ENCODE measurements at places on chromosomes 5 and 9.
A peak's percentile ranks its signal among the peaks of the same experiment; 100 is the strongest.

DNA sequence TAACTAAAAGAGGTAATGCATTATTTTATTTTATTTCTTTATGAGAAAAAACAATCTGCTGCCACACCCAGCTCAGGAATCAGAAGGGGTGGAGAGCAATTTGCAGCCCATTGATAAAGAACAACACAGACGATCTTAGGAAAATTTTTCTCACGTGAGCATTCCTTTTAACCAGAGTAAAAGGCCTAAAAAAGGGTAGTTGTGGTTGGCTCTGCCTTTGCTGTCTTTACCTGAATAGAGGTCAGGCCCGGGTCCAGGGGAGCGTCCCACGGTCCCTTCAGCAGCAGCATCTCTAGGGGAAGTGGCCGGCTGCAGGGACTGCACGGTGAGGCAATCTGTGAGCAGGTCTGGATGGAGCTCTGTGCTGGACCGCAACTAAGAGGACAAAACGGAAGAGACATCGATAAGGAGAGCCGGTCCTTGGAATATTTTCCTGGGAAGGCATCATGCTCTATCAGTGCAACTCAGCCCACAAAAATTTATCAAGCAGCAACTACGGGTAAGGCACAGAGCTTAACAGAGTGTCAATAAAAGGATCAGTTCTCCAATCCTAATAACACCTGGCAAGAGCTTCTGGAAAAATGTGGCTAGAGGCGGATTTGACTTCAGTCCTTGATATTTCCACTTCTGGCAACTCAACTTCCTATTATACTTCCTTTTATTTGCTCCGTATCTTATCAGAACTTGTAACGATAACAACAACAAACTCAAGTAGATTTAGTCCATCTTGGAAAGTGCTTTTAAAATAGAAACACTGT, 372.8 kb upstream of the RFX3 start:
- DNase-seq, result no peak

- DNase-seq, result no peak
These were observed 470.6 kb downstream of the PRDM9 start for GRCh38 chr5:23977997-23978396.

DNA sequence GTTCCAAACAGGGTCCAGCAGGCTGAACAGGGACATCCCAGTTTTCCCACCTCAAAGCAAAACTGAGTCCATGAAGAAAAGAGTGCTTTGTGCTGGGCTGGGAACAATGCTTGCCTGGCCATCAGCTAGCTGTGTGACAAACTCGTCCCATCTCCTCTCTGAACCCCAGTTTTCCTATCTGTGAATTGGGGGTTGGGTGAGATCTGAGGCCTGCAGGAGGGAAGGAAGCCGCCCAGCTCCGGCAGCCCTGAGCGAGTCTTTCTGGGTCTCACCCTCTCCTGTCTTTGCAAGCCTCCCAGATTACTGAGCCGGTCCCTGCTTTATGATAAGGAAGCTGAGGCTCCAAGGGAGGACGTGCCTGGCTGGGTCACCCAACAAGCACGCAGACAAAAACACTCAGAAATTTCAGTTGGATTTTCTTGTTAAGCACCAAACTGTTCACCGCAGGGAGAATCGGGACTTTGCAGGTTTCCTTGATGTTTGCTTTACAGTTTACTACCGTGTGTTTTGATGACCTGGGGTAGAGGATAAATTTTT, 82.6 kb upstream of the LMX1B start:
- DNase-seq, result no peak

DNA sequence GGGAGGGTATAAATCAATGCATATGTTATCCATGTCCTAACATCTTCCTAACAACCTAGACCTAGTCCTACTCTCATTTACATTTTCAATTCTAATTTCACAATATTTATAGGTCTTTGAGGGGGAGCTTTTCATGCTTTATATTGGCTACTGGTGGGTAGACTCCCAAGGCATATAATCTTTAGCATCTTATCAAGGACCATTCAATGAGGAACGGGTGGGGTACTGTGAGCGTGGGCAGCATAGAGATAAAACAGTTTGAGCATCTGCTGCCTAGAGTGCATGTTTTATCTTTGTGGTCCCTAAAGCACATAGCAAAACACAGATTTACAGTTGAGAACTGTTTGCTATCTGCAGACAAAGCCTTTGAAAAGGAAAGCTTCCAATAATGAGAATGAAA, 427.6 kb upstream of the WWC1 start:
- no peak for DNase-seq

- no peak for DNase-seq
These were observed 318.3 kb upstream of the GRAMD2B start for GRCh38 chr5:126104951-126105350.

GRCh38 chr5:181246276-181247049, 2.8 kb upstream of the RACK1 start:
- peak; percentile 95 for DNase-seq

- DNase-seq, result no peak
These were observed 66.2 kb downstream of the SMC5 start for GRCh38 chr9:70324963-70325362.

DNA sequence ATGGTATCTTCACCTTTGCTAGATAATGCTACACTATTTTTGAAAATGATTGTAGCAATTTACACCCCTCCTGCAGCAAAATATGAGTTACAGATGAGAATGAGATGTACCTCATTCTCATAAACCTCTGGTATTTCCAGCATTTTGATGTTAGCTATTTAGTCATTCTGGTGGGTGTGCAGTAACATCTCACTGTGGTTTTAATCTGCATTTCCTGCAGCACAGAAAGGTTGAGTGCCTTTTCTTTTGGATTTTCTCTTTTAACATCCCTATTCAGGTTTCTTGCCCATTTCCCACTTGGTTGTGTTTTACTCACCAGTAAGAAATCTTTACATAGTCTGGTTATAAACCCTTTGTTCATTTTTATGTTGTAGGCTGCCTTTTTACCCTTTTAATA, 206.2 kb downstream of the NR3C1 start:
- no peak for DNase-seq

GRCh38 chr5:172697123-172698121, 56.4 kb downstream of the NEURL1B start:
- peak; percentile 92 for DNase-seq

- DNase-seq, result no peak
These were observed 942.5 kb upstream of the WWC1 start for GRCh38 chr5:167348980-167349379.

DNA sequence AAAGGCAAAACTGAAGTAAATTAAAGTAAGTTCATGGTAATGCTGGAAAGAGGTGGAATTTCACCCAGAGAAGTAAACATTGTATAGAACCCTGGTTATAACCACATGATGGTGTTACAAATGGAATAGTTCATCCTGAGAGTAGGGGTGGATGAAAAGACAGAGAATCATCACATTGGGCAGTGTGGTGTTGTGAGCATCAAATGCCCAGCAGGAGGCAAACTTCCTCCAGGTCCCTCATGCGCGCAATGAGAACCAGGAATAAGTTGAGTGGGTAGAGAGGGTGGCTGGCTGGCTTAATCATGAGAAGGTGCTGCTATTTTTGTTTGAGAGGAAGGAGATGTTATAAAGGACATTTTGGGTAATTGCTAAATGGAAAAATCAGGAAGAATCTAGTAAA, 163.3 kb upstream of the HMHB1 start:
- no peak for DNase-seq

DNA sequence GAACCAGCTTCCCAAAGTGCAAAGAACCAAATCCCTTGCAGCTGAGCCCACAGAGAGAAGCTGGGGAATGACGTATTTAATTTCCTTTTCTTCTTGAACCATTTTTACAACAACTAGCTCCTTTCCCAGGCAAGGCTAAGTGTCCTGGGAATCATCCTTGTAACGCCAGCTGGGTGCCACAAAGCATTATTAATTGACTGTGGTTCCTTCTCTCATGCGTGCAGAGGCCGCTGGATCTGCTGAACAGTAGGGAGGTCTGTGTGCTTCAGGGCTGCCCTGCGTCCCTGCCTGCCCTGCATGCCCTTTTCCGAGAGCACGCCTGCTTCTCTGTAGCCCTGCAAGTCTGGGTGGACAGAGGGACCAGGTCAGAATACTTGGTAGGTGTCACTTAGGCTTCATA, 124.1 kb upstream of the OTULINL start:
- DNase-seq, result no peak

DNA sequence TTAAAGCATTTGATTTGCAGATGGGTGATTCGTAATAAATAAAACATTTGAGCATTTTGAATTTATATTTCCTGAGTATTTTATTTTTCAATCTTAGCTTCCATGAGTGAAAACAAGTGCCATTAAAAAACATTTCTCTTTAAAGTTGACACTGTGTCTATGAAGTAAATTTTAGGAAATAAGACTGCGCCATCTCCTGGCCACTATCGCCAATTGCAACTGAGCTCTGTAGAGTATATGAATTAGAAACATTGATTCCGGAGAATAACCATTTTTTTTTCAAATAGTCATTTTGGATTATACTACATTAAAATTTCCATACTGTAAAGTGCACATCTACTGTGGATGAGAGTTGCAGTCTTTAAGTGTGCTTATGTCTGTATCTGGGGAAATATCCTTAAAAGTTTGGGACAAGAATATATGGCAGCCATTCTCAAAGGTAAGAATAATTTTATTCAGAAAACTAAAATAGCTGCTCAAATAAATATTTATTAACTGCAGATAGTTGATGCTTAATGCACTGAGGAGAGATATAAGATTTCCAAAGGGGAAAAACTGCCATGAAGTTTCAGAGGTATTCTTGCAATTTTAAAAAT, 5.9 kb downstream of the DMRTA1 start:
- peak; percentile 55 for DNase-seq

- DNase-seq, result no peak
These were observed 156.0 kb downstream of the ZNF462 start for GRCh38 chr9:107018861-107019545.

GRCh38 chr5:173315495-173316338, 12.5 kb downstream of the STC2 start:
- DNase-seq, result no peak

GRCh38 chr5:38845526-38846378, at the start of gene OSMR:
TSS of gene OSMR (plus strand) at chr5:38846012. CDS start at chr5:38869045, 23,033 bp downstream.
- DNase-seq, result peak; percentile 94

- no peak for DNase-seq
These were observed 2.2 kb upstream of the CIZ1 start for GRCh38 chr9:128193469-128194096.

DNA sequence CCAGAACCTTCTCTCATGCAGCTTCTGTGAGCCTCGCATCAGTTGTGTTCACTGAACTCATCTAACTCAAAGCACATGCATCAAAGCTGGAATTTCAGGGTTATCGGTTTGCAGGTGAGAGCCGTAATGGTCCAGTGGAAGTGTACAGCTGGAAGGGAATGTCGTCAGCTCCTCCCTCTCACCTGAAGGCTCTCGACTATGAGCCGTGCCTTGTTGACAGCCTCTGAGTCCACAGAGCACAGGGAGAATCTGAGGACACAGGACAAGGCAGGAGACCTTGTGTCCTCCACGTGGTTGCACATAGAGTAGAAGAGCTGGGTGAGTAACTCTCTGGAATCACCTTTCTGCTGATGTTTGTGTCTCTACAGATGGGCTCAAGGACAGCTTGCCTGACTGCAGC, 38.8 kb downstream of the PROP1 start:
- no peak for DNase-seq

DNA sequence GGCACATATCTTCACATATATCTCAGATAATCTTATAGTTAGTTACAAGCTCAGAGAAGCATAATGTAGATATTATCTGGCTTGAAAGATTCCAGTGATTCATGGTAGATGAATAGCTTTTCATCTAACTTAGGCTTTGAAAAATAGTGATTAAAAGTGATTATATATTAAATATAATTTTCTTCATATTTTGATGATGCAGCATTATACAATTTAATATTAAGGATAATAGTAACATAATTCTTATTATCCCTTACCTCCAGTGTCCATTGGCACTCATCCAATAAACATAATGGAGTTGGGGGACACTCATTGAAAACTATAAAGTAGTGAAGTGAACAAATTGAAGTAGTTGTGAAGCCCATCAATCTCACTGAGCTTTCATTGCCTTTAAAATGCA, 35.8 kb downstream of the NMUR2 start:
- no peak for DNase-seq

- peak; percentile 48 for DNase-seq
These were observed at the start of gene CCNI2 for GRCh38 chr5:132746954-132747615. TSS of gene CCNI2 (plus strand) at chr5:132747426. CDS start at chr5:132747496, 70 bp downstream.

- no peak for DNase-seq
These were observed 194.1 kb downstream of the MCTP1 start for GRCh38 chr5:95090774-95091173.

DNA sequence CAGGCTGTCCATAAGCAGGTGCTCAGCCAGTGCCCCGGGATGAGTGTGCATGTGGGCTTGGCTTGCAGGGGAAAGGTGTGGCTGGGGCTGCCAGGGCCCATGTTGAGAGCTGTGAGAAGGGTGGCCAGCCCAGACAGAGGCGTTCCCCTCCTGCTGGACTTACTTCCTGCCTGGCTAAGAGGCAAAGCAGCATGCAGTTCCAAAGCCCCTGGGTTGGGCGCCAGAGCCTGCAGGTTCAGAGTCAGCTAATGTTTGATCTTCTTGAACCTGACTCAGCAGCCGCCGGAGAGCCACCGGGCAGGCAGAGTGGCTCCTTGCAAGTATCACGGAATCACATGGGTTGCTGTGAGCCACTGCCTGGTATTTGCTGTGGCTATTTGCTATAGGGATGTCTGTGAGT, 168.4 kb upstream of the MAP1B start:
- DNase-seq, result peak; percentile 39

GRCh38 chr5:36786448-36787012, 90.0 kb upstream of the NIPBL start:
- no peak for DNase-seq

DNA sequence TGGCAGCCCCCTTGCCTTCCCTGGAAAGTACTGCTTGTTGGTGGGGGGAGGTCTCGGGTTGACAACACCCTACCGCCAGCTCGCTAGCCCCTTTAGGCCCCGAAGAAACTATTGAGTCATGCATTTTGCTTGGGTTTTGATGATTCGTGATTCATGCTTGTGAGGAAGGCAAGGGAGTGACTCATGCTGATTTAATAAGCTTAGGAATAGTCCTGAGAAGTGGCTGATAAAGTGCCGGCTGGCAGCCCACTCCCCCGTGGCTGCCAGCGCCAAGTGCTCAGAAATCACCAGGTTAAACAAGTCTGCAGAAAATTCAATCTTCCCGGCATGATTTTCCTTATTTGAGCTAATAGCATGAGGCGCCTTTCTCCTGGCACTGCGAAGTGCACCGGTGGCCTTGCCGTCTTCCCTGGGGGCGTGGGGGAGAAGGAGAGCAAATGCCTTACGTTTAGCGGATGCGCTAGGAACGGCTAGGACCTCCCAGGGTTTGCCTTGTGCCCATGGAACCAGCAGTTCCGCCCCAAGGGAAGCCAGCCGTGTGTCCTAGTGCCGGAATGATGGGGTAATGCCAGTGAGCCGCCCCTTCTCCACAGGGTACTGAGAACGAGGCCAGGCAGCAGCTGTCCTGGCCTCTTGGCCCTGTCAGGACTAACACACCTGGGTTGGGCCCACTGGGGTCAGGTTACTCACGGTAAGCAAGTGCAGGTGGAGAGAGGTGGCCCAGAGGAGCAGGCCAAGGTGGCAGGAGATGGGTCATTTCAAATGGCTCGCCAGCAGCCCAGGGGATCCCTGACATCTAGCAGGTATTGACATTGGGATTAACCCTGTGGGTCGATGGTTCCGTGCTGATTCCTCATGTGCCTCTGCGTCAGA, 151.9 kb downstream of the MACROH2A1 start:
- DNase-seq, result no peak

All from Right ventricle myocardium superior (tissue), 1 donor.